ENCODE measurements at places on chromosomes 3 and 15.

GRCh38 chr3:154250291-154250690 lies 74.0 kb downstream of the DHX36 start:
- no peak for DNase-seq

GRCh38 chr15:49075881-49076280 lies 29.6 kb upstream of the SECISBP2L start:
- no peak for DNase-seq

GRCh38 chr15:69601711-69602504 lies 149.3 kb downstream of the RPLP1 start:
- DNase-seq, result no peak

DNA sequence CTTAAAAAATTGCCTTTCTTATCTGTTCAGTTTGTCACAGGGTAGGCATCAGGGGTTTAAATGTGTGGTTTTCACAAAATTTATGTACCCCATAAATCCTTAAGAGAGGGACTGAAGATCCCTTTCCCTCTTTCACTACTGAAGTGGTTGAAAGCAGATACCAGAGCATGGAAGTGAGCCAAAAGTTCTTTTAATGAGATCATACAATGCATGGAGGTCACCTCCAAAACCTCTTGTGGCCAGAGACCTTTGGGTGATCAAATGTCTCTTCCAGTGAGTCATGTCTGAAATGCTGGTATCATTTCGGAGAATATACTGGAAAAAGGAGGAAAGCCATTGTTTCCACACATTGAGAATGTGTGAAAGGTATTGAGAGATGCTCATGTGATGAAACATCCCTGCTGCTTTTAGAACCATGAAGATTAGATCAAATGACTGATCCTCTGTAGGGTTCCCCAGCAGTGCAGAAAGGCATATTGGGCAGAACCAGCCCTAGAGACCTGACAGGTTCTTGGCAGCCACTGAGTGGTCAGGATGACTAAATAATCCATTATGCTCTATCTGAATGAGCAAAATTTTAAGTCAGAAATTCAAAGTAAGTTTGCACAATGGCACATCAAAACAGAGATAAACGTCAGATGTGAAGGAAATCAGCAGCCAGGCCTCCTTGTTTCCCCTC lies 165.8 kb upstream of the SLC2A2 start:
- peak; percentile 99 for DNase-seq

DNA sequence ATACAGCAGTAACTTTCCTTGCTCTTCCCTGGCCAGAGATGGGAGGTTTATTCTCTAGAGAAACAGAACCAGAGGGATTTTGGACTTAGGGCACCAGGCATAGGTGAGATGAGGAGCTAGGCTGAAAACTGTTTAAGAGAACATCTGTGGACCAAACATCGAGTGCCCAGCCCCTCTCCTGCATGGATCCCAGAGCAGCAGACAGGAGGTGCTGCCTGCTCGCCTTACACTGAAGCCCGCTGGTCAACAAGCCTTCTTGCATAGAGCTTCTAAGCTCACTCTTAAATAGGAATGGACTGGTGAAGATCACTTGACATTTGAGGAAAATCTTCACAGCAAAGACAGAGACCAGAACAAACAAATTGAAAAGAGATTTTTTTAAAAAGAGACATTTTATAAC lies 41.2 kb downstream of the PARP15 start:
- DNase-seq, result no peak

DNA sequence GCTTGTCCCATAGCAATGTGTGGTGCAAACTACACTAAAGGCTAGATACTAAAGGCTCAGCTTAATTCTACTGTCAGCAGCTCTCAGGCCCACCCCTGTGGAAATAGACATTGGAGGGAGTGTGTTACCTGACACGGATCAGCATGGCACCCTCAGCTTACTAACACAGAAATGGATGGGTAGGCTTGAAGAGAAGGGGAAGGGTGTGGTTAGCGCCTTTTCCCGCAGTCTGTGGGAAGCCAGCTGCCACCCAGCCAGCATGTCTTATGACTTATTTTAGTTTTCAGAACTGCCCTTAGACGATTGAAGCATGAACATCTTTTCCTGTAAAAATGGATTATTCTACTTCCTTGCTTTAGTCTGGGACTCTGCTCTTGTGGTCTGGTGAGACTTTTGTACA lies 25.8 kb upstream of the ADPGK start:
- DNase-seq, result no peak

DNA sequence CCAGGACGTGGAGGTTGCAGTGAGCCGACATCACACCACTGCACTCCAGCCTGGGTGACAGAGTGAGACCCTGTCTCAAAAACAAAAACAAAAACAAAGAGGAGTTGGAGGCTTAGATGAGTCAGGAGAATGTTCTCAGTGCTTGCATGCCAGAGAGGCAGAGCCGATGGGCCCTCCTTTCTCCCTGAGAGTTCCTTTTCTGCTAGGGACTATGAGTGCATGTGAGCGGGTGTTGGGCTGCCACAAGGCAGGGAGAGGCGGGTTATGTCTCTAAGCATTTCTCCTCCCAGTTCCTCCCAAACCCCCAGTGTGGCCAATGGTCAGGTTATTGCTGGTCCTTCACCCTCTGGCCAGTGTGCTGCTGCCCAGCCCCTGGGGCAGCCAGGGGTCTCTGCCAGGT lies 45.1 kb downstream of the RTP1 start:
- DNase-seq, result no peak

DNA sequence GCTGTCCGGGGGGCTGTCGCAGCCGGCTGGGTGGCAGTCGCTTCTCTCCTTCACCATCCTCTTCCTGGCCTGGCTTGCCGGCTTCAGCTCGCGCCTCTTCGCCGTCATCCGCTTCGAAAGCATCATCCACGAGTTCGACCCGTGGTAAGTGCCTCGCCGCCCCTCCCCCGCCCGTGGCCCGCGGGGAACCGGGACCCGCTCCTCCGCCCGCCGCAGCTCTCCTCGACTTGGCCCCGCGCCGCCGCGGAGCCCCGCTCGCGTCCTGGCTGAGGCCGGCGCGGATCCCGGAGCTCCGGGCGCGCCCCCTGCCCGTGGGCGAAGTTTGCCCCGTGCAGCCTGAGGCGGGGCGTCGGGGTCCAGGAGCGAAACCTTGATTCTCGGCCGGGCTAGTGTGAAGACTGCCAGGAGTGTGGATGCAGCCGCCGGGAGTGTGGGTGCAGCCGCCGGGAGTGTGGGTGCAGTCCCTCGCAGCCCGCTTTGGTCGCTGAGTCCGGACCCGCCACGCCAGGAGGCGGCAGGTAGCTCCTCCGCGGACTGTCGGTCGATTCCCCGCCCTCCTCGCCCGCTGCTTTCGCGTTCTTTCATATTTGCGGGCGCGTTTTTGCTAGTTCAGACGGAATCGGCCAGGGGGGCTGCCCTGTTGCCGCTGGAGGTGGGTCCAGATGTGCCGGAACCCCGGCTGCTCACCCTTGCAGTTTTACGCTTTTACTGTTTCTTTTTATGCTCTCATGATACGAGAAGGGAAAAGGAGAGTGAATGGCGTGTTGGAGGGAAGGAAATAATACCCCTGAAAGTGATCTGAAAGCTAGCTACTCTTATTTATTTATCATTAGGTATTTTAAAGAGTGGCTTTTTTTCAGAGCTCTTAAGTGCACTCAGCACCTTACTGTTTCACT lies 692 bp downstream of the STT3B start:
- no peak for DNase-seq

DNA sequence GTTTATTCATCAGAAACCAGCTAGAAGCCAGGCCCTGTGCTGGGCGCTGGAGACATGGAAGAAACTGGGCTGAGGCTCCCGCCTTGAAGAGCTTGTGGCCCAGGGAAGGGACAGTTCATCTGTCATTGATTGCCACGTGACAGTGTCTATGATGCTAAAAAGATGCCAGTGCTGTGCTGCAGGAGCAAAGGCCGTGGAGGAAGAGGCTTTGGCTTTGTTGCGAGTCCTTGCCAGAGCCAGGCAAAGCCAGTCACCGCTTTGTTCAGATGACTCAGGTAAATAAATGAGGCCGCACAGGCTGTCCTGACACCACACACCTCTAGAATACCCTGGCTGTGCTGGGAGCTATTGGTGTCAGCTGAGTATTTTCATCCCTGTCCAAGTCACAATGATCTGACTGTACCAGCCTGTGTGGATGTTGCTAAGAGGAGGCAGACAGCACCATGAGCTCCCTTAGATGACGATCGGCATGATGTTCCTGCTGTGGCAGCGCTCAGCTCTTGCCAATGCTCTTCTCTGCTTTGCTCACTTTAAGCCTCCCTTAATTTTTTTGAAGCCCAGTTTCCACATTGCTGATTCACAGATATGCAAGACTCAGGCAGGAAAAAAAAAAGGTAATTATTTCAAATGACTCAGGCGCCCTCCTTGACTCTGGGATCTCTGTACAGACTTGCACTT lies 77.5 kb downstream of the CCNL1 start:
- DNase-seq, result peak; percentile 47

GRCh38 chr15:64739577-64740143 lies 35.7 kb downstream of the RBPMS2 start:
- DNase-seq, result no peak

GRCh38 chr3:114308830-114309229 lies 15.0 kb downstream of the TIGIT start:
- DNase-seq, result no peak

DNA sequence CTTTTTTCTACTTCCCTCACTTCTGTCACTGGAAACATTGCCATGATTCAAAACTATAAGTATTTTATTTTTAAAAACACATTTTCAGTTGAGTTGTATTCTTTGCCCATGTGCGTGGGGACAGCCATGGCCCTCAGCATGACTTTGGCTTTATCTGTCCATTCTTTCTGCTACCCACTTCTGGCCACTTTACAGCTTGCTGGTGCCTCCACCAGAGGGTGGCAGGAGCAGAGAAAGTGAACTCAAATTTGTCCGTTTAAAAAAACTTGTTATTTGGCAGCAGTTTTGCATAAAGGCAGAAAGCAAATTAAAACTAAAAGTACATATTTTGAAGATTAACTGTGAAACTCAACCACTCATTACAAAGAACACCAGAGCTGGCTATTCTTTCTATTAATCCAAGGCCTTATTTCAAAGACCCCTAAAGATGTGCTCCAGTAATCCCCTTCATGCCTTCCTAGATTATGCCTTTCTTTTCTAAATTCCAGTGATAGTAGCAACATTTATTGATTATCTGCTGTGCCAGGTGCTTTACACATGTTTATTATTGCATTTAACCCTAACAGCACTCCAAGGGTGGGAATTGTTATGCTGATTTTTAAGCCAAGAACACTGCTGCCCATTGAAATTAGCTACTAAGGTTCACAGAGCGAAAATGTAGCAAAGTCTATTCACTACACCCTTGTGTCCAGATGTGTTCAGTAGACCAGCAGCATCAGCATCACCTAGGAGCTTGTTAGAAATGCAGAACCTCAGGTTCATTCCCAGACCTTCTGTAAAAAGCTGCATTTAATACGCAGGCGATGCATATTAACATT lies 134.8 kb downstream of the THRB start:
- DNase-seq, result no peak

DNA sequence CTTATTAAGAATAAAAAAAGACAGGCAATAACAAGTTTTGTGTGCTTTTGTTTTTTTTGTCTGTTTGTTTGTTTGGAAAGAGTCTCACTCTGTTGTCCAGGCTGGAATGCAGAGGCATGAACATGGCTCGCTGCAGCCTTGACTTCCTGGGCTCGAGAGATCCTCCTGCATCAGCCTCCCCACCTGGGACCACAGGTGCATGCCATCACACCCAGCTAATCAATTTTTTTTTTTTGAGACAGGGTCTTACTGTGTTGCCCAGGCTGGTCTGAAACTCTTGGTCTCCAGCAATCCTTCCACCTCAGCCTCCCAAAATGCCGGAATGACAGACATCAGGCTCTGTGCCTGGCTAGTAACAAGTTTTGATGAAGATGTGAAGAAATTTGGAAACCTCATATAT lies 73.1 kb upstream of the GCNT3 start:
- DNase-seq, result no peak

GRCh38 chr15:83053151-83053550 lies 13.9 kb downstream of the BTBD1 start:
- peak; percentile 79 for DNase-seq

DNA sequence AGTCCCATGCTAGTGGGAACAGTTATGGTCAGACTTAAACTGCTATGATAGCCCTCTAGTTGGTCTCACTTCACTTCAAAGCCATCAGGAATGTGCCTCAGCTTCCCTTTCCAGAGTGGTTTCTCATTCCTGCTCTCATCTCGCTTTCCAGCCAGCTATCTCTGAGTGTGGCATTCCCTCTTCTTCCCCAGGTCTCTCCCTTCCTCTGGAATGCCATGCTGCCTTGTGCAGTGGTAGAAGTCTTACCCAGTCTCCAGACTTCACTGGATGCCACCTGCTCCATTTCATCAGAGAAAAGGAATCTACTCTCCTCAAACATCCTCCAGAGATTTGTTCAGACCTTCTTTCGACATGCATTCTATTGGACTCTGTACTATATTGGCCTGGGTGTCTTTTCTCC lies 83.0 kb downstream of the AGBL1 start:
- DNase-seq, result no peak

GRCh38 chr15:67199881-67200763 lies 54.3 kb downstream of the AAGAB start:
- DNase-seq, result no peak

DNA sequence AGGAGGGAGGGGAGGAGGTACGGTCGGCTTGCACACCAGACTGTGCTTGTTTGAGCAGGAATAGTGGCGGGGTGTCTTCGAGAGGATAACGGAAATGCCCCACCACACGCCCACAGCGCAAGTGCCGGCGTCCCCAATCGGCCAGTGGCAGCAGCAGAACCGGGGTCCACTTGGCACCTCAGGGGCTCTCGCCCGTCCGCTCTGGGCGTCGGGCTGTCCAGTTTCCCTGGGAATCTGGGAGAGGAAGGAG lies 53.7 kb downstream of the CCDC54 start:
- DNase-seq, result no peak

- peak; percentile 50 for DNase-seq
Observed at GRCh38 chr3:192917028-192917403, 640 bp downstream of the MB21D2 start.

DNA sequence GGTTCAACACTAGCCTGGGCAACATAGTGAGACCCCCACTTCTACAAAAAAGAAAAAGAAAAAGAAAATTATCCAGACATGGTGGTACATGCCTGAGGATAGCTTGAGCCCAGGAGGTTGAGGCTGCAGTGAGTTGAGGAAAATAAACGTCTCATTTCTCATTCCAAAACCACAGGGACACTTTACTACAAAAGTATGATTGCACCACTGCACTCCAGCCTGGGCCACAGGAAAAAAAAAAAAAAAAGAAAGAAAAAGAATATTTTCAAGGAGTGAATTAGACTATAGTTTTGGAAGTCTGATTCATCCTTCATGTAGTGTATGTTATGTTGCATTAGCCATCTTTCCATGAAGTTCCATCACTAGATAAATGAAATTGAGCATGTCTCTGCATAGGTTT lies 149.5 kb upstream of the THBS1 start:
- DNase-seq, result no peak

All from A172 (cell line).